ENCODE measurements at places on chromosomes 5 and 9.
A peak's percentile ranks its signal among the peaks of the same experiment; 100 is the strongest.

- no peak for DNase-seq
These were observed 189.6 kb downstream of the PIK3R1 start for GRCh38 chr5:68405026-68405684.

DNA sequence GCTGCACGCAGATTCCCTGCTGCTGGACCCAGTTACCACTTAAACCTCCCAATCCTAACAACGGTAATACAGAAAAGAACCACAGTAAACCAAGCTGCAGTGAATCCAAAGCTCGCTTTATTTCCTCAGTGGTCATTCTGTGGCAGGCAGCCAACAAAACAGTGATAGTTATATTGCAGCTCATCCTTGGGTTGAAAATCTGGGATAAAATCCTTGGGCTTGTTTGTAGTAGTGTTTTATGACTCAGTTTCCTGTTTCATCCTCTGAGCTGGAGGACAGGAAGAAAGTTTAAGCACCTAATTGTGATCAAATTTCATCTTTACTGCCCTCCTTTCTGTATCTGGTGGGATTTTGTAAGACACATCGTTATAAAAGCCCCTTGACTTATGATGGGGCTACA, 31.4 kb downstream of the HMGCR start:
- DNase-seq: no peak

DNA sequence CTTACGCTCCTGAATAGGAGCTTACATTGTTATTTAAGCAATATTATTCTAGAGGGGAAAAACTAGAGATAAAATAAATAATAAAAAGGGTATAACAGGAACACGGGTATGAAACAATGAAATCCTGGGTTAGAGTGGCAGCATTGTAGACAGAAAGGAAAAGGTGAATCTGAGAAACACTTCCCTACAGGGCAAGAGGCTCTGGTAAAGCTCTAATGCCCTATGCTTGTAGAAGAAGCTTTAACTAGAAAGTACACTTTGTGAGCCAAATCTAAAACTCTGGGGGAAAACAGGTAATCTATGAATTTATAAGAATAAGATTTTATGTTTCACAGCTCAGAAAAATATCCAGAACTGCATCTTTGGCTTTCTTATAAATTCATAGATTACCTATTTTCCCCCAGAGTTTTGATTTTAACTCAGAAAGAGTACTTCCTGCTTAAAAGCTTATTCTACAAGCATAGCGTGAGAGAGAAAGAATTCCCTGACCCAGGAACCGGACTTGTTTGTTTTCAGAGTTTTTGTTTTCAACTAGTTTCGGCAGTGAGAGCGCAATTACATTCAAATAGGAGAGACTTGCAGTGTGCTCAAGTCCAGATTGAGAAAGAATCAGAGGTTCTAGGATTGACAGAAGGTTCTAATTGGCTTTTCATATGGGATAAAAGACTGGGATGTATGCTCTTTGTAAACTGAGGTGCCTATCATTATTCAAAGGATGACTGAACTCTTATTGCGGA, 651.0 kb upstream of the RORB start:
- no peak for DNase-seq

DNA sequence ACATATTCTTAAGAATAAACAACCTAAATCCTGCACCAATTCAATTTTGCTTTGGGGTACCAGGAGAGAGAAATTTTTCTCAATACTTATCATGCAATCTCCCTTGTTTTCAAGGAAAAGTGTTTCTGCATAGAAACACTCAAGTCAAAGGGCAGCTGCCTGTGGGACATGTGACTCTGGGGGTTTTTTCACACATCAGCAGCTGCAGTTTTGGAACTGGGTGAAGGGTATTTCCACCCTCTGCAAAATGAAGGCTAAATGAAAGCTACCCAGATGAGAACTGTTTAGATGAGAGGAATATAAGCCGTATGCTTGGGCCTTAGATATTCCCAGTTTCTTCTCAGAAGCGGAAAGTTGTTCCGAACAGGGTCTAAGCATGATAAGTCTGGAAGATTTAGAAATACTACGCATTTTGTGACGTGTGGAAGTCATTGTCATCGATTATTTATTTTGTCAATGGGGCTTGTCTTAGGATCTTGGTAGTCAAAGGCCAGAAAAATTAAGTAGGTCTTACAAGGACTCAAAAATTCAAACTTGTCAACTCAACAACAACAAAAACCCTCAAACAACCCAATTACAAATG, 64.3 kb upstream of the BOD1 start:
- no peak for DNase-seq

- DNase-seq: no peak
These were observed 79.0 kb downstream of the KCNIP1 start for GRCh38 chr5:170582644-170583330.

DNA sequence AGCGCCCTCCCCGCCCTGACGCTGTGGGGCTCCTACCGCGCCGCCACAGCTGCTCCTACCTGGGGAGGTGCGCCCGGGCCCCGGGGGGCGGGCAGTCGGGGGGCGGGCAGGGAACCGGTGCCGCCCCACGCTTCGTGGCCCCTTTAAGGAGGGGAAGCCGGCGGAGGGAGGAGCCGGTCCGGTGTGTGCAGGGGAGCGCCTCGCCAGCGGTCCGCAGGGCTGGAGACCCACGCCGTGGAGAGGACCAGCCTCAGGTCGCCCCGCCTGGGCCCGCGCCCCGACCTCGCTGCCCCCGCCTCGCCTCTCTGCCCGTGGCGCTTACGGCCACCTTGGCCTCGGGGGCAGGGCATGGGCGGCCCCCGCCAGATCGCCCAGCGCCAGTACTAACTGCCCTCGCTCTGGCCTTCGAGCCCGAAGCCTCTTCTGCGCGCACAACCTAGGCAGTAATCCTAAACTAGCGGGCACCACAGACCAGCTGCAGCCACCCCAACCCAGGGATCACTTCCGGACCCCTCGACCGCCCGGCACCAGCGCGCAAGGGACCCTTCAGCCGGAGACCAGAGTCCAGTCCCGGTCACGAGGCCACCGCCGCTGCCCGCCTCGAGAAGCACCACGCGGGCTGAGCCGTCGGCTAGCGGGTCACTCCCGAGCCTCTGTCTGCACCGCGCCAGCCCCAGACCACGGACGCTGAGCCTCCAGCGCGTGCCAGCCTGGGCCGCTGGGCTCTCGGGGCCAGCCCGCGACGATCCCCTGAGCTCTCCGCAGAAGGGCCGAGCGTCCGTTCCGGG, at the start of gene FOXE1:
FOXE1 (plus strand) TSS at position 171 of the 788 bp plus-strand sequence. CDS start 689 bp downstream, outside the sequence.
- no peak for DNase-seq

GRCh38 chr5:14408969-14409586, 172.5 kb upstream of the OTULINL start:
- DNase-seq: no peak

DNA sequence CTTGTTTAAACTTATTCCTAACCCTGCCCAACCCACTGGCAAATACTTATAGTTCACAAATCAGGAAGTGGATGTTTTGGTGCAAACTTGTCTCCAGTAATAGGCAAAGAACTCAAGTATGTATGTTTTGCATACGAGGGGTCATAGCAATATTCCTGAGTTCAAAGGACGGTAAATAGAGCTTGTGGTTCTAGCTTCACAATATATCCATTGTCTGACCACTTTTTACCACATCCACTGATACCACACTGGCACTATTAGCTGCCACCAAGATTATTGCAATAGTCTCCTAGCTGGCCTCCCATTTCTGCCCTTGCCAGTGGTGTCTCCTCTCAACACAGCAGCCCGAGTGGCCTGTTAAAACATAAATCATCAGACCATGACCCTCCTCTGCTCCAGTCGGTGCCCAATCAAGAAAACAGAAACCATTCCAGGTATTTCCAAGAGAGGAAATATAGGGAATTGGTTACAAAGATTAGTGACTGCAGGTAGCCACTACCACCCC, 17.0 kb downstream of the GRXCR2 start:
- peak; percentile 29 for DNase-seq

DNA sequence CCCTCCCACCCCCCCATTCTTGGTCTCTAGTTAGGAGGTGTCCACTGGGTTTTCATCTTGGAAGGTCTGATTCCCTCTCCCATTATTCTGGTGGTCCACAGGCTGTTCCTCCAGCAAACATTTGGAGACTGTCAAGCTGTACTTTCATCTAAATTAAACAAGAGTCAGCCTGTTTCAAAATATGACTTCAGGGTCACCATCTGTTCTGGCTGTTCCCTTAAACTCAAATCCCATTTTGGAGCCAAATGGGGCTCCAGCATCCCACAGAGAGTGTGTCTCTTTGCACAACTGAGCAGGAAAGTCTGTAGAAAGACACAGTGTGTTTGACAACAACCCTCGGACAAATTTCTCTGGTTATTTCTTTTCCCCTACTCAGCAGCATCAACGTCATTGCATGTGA, 20.5 kb downstream of the COL15A1 start:
- DNase-seq: no peak

DNA sequence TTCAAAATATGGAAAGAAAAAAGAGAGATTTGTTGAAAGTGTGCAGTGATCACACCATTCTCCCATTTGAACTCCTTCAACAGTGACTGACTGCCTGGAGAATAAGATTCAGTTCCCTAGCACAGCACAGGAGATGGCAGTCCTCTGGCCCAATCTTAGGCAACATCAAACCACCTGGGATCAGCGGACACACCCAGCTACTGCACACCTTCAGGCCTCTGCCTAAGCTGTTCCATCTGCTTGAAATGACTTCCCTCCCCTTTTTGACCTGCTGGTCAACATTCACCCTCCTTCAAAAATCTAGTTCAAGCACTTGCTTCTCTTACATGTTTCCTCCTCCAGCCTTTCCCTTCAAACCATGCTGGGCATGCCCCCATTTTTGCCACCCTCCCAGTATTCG, 4.5 kb downstream of the MAPK9 start:
- DNase-seq: no peak

- DNase-seq: no peak
These were observed 218.1 kb upstream of the NREP start for GRCh38 chr5:111975133-111975532.

DNA sequence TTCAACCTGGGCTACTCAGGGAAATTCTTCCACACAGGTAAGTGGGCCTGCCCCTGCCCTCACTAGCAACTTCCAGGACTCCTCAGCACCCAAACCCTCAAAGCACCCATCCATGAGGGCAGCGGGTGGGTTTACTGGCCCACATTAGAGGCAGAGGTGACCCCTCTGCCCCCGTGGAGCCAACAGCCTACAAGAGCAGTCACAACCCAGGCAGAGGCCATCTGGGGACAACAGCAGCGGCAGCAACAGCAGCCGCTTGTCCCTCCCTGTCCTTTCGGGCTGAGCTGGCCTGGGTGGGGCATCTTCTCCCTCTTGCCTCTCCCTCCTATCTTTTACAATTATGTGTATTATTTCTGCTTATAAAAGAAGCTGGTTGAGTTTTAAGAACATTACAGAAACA, 25.1 kb downstream of the NDST1 start:
- DNase-seq: no peak

- no peak for DNase-seq
These were observed 33.1 kb downstream of the CORO2A start for GRCh38 chr9:98159301-98159700.

GRCh38 chr5:137791387-137791786, 37.2 kb upstream of the HNRNPA0 start:
- DNase-seq: no peak

DNA sequence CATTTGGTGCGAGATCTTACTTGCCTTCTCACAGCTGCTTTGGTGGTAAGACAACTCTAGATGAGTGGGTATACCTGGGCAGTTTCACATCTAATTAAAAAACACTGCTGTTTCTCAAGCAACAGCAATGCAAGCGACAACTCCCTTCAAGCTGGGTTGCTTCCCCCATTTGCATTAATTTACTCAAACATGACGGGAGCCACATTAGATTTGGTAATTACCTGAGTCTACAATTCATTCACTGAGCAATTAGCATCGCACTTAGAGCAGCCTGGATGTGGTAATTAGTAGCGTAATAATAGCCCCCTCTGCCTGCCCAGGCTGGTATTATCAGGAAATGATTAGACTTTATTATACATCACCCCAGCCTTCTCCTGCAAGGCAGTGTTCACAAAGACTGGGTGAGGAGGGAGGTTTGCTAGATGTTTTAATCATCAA, 73.4 kb downstream of the FBXO38 start:
- peak; percentile 32 for DNase-seq

DNA sequence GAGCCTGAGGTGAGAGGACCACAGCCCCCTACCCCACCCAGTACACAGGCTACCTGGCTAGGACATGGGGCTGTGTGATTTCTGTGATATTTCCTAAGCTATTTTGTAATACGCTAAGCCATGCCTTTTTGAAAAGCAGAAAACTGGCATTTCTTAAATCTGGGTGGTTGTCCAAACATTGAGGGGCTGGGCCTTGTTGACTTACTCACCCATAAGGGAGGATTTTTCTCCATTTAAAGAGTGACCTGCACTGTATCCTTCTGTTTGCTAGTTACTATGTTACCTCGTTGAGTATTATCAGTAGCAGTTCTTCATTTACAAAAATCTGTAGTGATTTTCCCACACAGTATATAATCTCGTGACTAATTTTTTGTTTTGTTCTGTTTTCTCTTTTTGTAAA, 117.5 kb upstream of the OTULINL start:
- no peak for DNase-seq

- DNase-seq: no peak
These were observed 65.8 kb upstream of the COL5A1 start for GRCh38 chr9:134575901-134576176.

GRCh38 chr9:120286530-120286929, 293.4 kb downstream of the CDK5RAP2 start:
- DNase-seq: no peak

GRCh38 chr9:86279839-86280238, 2.5 kb downstream of the ISCA1 start:
- no peak for DNase-seq

GRCh38 chr9:112252194-112252593, 77.1 kb upstream of the SUSD1 start:
- DNase-seq: no peak

DNA sequence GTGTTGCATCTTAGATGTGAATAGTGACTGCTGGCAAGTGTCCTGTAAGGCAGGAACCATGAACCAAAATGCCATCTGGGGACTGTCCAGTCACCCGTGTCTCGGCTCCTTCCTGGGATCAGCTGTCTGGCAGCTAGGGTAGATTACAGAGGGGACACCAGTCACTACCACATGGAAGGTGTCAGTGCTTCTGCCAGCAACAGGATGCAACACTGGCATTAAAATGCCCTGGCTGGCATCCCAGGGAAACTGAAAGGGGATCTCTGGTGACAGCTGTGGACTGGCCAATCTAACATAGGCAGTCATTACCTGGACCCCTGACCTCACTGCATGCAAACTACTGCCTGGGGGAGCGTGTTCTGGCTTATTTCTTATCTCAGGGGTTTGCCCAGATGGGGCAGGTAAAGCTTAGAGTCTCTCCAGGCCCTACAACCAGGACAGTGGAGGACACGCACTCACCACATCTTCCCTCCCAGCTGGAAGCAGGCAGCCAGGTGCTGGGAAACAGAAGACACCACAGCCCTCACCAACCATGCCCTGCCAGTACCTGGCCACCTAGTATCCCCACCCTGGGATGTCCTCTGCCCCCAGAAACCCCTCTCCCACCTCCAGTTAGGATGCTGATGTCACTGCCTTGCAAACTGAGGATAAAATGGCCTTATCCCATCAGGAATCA, 83.8 kb downstream of the SEMA4D start:
- no peak for DNase-seq

GRCh38 chr9:87276851-87277261, 220.8 kb upstream of the DAPK1 start:
- no peak for DNase-seq
